ENCODE measurements at places on chromosomes 6 and 20.

DNA sequence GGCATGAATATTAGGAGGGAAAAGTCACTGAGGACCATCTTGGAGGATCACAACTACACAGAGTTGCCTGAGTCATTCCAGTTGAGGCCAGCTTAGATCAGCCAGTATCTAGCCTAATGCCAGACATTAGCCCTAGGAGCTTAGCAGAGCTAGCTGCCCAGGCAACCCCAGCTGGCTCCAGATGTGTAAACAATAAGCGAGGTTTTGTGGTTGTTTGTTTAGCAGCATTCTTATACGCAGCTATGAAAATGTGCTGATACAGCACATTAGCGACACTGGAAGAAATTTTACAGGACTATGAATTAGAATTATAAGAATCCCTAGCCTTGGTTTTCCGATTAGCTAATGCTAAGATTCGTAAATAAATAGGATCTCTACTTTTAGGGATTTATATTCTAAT is 59.3 kb downstream of the BTBD3 start:
- DNase-seq: no peak

DNA sequence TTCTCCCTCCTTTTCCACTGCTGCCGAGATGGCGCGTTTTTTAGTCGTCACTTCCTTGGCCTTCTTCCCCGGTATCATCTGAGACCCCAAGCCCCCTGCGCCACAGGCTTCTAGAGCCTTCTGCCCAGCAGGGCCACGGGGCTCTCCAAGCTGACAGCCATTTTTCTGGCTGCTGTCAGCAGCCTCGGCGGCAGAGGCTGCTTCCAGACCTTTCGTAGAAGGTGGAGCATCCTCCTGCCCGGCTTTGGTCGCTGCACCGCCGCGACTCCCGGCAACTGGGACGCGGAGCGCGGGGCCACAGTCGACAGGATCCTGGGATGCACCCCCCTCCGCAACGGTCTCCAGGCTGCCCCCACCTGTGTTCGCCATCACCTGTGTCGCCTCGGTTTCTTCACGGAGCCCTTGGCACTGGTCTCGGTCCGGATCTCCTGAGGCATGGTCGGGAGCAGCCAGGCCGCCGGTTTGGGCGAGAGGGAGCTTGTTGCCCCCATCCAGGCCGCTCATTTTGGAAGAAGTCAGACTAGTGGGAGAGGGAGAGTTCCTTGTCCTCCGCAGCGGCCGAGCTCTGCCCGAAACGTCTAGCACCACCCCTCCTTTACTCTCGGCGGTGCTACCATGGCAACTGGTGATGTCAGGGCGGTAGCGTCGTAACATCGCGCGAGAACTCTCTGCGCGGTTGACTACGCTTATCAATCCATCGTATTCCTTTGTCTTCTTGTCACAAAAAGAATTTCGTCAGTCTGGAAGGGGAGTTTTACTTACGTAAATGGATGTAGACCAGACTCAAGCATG is at the start of gene TSPYL4:
Gene TSPYL4 (minus strand): TSS at position 571 of the 792 bp plus-strand sequence. CDS start 67 bp downstream, at position 504.
- peak; percentile 85 for DNase-seq

DNA sequence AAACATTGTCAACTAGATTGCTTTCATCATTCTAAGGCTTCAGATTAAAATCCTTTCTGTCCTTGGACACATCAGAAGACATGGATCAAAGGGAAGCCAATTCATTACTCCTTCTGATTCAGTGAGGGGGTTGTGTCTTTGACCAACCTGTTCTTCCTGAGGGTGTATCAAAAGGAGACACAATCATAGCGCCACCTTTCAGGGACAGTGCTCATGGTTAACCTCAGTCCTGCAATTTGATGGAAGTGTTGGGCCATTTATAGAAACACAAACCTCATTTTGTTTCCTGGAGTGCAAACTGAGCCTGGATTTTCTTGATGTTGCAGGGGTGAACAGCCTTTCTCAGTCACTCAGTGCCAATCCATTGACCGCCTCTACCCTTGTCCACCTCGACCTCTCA is 163.9 kb upstream of the SCGN start:
- DNase-seq: no peak

DNA sequence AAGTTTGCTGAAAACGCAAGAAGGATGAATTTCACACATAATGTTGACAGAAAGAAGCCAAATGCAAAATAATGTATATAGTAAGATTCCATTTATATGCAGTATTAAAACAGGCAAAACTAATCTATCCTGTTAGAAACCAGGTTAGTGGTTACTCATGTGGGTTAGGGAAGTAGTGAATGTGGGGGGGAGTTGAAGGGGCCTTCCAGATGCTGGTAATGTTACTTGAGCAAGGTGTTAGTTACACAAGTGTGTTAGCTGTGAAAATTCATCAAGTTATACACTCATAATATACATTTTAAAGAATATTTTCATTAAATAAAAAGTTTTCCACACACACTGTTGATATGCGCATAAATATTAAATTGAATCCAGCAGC is 29.8 kb downstream of the USP45 start:
- DNase-seq: no peak

- no peak for DNase-seq
Measured at GRCh38 chr6:169583886-169584541, 117.8 kb downstream of the WDR27 start.

GRCh38 chr20:45987108-45987780 is 15.2 kb upstream of the ZNF335 start:
- DNase-seq: peak; percentile 85

DNA sequence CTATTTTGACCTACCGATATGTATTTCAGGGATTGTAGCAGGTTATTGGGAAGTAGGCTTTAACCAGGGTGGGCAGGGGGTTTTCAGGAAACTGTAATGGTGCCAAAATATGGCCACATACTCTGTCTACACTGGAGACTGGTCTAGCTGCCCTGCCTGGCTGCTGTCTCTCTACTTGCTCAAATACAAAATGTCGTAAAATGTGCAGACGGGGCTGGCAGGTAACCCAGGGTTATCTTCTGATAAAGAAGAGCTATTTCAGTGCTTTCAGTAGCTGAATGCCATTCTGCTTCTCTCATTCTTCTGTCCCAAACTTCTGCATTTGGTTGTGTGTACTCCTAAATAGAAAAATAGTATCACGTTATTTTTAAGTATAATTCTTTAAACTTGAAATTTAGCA is 616.2 kb downstream of the EPM2A start:
- no peak for DNase-seq

GRCh38 chr6:18281564-18281963 is 17.2 kb upstream of the DEK start:
- no peak for DNase-seq

GRCh38 chr6:43877463-43878126 is 107.6 kb downstream of the VEGFA start:
- DNase-seq: no peak

- no peak for DNase-seq
Measured at GRCh38 chr20:13212750-13213149, 8.3 kb upstream of the ISM1 start.

DNA sequence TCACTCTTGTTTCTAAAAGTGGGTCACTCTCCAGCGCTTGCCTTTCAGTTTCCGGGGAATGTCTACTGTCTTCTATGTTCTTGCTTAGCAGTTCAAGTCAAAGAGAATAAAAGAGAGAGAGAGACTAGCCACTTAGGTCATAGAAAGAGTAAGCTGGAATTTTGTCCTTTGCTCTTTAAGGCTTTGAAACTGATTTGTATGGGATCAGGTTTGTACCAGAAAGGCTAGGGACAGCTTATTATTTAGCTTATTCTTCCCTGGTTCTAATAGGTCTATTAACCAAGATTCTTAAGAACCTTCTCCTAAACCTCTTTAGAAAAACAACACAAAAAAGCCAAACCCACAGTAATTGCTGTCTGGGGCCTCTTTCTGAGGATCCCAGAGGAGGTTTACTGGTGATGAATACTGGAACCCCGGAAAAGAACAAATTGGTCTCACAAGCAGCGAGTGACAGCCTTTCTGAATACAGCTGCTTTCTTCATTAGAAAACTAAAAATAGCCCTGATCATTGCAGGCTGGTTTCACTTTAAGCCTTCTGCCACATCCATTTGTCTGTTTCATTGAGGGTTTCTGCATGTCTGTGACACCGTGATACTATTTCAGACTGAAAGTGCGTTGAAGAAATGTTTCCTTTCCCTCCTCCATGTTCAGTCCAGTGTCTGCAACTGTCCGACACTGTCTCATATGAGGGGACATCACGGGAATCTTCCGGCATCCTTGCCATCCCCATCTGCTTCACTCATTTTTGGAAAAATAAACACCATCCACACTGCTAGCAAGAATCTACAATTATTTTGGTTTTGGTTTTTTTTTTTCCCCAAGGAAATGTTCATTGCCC is 75.1 kb upstream of the ATXN1 start:
- DNase-seq: no peak

DNA sequence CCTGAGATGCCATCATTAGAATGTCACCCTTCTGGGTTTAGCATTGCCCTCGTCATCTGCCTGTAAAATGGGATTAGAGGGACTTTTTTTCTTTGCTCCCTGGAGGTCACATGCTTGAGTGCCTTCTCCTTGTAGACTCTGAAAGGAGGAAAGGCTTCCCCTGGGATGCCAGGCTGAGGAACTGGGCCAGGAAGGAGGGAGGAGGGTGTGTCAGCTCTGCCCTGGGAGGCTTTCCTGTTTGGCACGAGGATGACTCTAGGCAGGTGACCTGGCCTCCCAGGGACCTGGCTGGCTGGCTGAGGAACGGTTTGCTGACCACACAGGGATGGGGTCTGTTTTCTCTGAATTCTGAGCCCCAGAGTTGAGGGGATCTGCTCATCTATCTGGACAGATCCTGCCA is 137.9 kb upstream of the RNF24 start:
- no peak for DNase-seq

GRCh38 chr6:24768361-24768760 is 6.4 kb upstream of the GMNN start:
- no peak for DNase-seq

- DNase-seq: no peak
Measured at GRCh38 chr6:17012421-17013225, 89.2 kb upstream of the STMND1 start.

GRCh38 chr20:10180651-10181235 is 37.9 kb upstream of the SNAP25 start:
- no peak for DNase-seq

DNA sequence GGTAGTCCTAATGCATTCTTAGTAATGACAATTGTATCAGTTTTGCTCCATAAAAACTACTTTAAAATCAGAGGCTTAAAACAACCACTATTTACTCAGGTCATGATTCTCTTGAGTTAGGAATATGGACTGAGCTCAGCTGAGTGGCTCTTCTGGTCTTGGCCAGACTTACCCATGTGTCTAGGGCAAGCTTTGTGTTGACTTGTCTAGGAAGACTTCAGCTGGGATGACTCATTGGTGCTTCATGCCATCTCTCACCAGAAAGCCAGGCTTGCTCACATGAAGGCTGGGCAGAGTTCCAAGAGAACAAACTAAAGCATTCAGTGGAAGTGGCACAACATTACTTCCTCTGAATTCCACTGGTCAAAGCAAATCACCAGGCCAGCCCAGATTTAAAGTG is 155.3 kb downstream of the DHX35 start:
- DNase-seq: no peak

DNA sequence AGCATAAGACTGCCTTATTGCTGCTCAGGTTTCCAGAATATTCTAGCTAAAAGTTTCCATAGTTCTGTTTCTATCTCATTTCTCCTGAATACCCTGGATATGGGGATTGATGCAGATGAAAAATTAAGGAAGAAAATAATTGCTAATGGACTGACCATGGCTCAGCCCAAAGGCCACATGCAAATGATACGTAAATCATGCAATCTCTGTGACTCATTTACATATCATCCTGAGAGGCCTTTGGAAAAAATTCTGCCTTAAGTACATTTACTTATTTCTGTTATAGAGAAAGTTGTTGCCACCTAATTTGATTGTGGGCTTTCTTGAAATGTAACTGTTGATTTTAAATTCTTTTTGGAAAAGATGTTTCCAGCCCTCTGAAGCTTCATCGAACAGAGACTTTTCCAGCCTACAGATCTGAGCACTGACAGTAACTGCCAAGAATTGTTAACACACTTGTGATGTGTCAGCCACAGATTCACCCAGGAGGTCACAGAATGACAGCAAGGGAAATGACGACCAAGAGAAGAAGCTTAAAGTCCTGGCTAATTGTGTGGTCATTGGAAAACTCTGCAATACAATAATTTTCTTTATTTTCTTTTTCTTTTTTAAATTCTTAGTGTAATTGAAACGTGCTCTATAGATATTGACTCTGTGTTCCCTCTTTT is 174.8 kb downstream of the DOK5 start:
- DNase-seq: no peak

- DNase-seq: no peak
Measured at GRCh38 chr20:58310291-58310782, 822 bp downstream of the RAB22A start.

- no peak for DNase-seq
Measured at GRCh38 chr6:30066082-30066481, 916 bp upstream of the PPP1R11 start.

GRCh38 chr6:106773996-106774629 is 144.7 kb downstream of the QRSL1 start:
- no peak for DNase-seq

DNA sequence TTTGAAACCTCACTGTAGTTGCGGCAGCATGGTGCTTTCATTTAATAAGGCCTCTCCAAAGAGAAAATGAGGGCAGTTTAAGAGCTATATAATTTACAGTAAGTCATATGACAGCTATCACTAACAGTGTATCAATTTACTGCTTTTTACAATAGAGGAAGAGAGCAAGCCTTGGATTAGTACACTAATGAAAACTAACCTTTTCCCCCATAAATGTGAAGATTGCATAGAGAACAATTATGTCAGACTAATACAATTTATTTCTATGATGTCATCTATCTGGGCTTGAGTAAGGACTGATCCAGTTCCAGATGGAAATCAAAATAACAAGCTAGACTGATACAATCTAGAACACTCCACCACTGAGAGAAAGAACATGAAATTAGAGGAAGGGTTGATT is 78.1 kb upstream of the FAM83B start:
- no peak for DNase-seq

GRCh38 chr6:107398001-107398400 is 61.4 kb downstream of the PDSS2 start:
- no peak for DNase-seq

GRCh38 chr20:21099751-21100577 is 6.2 kb downstream of the LINC00237 start:
- peak; percentile 42 for DNase-seq

DNA sequence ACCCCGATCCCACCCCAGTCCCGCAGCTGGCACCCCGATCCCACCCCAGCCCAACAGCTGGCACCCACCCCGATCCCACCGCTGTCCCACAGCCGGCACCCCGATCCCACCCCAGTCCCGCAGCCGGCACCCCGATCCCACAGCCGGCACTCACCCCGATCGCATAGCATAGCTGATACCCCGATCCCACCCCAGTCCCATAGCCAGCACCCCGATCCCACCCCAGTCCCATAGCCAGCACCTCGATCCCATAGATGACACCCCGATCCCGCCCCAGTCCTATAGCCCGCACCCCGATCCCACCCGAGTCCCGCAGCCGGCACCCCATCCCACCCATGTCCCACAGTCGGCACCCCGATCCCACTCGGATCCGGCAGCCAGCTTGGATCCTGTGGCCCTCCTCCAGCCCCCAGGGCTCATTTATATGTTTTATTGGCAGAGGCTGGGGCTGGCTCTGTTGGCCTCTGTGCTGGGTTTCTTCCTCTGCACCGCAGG is 897 bp upstream of the GMEB2 start:
- no peak for DNase-seq

Measured in activated CD4-positive, CD25-positive, alpha-beta regulatory T cell treated with anti-CD3 and anti-CD28 coated beads, Interleukin-2, amount 50 U/mL, for 72 hours (primary cell).